ENCODE measurements at places on chromosomes 11 and 22. TPM values are rescaled to one million over a fixed set of nuclear protein-coding genes. Genes with fewer than 3 reads are reported as not detected.

DNA sequence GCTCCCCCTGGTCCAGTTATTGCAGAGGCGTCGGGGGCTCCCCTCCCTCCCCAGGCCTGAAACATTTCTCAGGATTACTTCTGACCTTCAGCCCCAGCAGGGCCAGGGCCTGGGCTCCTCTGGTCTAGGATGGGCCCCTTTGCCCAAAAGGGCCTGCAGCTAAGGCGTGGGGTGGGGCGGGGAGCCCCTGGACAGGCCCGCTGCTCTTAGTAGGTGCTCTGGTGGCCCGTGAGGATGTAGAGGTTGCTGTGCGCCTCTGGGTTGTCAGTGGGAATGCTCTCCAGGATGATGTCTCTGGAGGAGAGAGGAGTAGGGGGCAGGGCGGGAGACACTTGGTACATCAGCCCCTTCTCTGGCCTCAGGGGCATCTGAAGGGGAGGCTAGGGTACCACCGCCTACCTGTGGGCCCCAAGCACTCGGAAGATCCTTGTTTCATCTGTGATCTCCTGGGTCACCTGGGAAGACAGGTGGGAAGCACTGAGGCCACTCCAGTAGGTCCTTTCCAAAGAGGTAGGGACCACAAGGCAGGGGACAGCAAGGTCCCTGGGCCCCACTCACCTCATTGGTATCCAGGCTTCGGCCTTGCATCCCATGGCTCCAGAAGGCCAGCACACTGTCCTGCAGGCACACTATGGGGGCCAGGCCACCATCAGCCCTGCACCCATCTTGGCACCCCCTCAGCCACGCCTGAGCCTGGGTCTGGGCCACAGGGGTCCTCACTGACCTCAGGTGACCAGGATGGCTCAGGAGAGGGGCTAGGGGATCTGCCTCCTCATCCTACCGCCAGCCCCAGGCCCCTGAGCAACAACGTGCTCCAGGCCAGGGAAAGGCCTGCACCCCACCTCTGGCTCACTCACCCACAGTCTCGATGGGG lies 11.2 kb upstream of the SF1 start:
- no peak for ATAC-seq

- no peak for ATAC-seq
Observed at GRCh38 chr11:18264677-18265555, 1.1 kb upstream of the SAA1 start.

DNA sequence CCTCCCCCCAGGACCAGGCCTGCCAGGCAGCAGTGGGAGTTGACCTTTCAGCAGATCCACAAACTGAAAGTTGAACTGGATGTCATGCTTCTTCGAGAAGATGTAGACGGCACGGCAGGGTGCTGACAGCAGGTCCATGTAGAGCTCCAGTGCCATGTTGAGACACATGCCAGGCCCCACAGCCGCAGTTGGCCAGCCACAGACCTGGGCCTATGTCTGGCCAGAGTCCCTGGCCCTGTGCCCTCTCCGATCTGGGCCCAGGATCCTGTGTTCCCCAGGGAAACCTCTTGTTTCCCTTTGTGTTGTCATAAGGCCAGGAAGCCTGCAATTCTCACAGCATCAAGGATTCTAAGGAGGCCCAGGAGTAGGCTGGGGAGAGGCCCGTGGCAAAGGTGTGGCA lies at the start of gene GSTT4:
Gene GSTT4 (minus strand): TSS at position 253 of the 400 bp plus-strand sequence. CDS start 97 bp downstream, at position 156.
- no peak for ATAC-seq

- peak; percentile 78 for ATAC-seq
Observed at GRCh38 chr11:62472063-62472884, 53.4 kb downstream of the SCGB1A1 start.

DNA sequence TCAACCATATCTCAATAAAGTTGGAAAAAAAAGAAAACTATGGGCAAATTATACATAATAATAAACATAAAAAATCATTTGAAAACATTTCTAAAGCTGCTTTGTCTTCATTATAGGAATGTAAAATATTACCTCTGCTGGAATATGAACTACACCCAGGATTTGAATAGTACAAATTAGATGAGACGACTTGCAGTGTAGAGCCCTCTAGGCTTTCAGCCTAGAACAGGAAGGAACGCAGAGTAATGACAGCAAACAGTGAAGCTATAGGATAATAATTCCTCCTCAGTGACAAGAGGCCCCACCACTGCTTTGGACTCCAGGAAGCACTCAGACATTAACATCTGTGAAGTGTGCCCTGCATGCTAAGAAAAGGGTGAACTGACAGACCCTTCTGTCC lies 7.7 kb downstream of the OR2AG1 start:
- no peak for ATAC-seq

GRCh38 chr22:48594016-48594756 lies 1233.5 kb downstream of the BRD1 start:
- no peak for ATAC-seq

DNA sequence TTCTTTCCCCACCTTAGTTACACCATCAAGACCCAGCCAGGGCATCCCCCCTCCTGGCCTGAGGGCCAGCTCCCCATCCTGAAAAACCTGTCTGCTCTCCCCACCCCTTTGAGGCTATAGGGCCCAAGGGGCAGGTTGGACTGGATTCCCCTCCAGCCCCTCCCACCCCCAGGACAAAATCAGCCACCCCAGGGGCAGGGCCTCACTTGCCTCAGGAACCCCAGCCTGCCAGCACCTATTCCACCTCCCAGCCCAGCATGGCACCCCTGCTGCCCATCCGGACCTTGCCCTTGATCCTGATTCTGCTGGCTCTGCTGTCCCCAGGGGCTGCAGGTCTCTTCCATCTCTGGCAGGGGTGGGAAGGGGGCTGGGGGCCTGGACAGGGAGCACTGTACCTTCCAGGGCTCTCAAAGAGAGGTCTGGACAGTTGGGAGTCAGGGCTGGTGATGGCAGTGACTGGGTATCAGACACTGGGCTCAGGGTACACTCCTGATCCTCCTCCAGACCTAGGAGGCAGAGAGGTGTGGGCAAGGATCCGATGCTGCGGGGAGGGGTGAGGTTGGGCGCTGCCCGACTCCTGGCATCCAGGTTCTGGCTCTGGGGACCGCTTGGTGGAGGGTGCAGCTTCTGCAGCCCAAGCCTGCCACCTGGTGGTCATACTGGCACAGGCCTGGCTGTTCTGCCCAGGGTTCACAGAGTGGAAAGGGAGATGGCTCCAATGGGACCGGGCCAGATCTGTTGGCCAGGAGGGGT lies at the start of gene UPK2:
Gene UPK2 (plus strand): TSS at position 205 of the 753 bp plus-strand sequence. CDS start 53 bp downstream, at position 258.
- ATAC-seq, result peak; percentile 97

GRCh38 chr11:7637447-7638157 lies 35.7 kb downstream of the CYB5R2 start:
- peak; percentile 75 for ATAC-seq

DNA sequence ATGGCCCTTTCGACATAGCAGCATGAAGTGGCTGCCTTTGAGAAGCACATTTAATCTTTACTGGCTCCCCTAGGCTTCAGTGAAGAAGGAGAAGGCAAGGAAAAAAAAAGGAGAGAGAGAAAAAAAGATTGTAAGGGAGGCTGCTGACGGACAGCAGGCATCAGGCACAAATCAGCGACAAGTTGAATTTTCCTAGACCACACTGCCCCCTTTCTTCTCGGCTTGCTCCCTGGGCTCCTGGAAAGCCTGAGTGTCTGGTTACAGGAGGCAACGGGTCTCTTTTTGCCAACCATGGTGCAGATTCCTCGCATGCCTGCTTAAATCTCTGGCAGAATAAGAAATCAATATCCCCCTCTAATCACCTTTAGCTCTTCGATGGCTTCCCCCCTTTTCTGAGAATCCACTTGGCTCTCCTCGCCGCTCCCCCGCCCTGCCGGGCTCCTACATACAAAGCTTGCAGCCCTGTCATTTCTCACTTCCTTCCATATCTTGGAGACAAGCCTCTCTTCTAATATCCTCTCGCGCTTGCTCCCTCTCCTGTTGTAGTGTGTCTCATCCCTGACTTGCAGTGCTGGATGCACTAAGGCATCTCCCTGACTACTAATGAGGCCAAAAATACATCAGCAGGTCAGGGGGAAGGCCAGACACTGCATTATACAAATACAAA lies 14.3 kb downstream of the BLID start:
- peak; percentile 56 for ATAC-seq

GRCh38 chr22:40805239-40805638 lies 13.9 kb downstream of the SLC25A17 start:
- ATAC-seq, result no peak

DNA sequence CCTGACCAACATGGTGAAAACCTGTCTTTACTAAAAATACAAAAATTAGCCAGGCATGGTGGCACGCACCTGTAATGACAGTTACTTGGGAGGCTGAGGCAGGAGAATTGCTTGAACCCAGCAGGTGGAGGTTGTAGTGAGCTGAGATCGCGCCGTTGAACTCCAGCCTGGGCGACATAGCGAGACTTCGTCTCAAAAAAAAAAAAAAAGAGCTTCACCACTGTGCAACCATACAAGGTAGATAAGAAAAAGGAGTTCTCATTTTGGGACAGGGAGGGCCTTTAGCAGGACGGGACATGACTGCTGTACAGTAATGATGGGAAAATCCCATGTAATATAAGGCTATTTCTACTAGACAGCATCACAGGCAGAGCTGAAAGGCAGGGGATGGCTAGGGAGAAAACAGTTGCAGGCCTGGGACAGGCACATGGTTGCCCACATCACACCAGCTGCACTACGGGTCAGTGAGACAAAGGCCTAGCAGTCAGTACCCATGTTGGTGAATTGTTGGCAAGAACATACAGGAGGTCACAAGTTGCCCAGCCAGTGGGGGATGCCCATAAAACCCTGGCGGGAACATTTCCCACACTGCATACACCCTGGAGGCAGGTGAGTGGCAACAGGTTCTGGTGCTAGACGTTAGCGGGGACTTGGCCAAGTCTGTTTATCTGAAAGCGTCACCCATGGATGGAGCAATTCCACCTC lies 5.4 kb downstream of the TANGO2 start:
- no peak for ATAC-seq

DNA sequence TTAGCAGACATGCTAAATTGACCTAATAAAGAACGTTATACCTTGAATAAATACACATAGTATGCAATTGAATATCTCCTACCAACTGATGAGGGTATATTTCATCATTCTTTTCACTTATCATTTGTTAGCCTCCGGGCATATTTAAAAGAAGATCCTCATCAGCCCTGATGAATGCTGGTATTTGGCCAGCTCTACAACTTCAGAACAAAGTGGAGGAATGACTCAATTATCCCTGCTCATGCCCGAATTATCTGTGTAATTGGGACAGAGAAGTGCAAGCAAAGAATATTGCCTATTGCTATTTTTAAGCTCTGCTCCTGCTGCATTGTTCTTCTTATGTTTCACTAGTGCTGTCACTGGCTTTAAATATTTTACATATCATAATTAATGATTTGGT lies 622.1 kb downstream of the METTL15 start:
- ATAC-seq, result no peak

The OR5M3 gene
- total RNA-seq, result not detected

The STX3 gene
- 12.1 TPM for total RNA-seq

The GAL3ST3 gene
- not detected for total RNA-seq

The CABP2 gene
- not detected for total RNA-seq

The TRIM48 gene
- total RNA-seq, result not detected

The KCNJ1 gene
- total RNA-seq, result not detected

The ENTHD1 gene
- not detected for total RNA-seq

The ASPHD2 gene
- 2.1 TPM for total RNA-seq

The TTC12 gene
- total RNA-seq, result 11.8 TPM

The ARHGAP20 gene
- total RNA-seq, result 2.6 TPM

The P4HA3 gene
- 0.20 TPM for total RNA-seq

The WNT11 gene
- total RNA-seq, result 0.08 TPM

The PRAME gene
- total RNA-seq, result not detected
